ENCODE measurements at places on chromosomes 16 and 17.

GRCh38 chr17:57605675-57606105 is 139.4 kb downstream of the CCDC182 start:
- peaks cover 22% of the 10 kb centered on the region for H3K4me1 ChIP-seq
- H3K27me3 ChIP-seq: no peaks in the 10 kb centered on the region
- no peaks in the 10 kb centered on the region for H3K36me3 ChIP-seq
- no peak overlapping the region for H3K4me3 ChIP-seq
- no peak for DNase-seq
- no peak overlapping the region for H3K27ac ChIP-seq

DNA sequence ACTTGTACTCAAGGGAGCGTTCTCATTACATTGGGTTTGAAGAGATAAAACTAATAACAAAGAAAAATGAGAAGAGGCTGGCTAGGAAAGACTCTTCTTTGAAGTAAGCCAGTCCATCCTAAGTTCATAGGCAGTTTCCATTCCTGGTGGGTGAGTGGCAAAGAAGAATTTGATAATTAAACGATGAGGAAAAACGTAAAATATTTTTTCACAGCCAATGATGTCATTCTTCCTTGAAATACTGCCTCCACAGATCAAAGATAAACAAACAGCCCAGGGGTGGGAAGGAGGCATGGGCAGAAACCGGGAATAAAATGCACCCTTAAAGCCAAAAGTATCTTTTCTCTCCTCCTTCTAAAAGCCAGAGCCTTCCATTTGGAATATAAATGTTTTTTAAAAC is 346.6 kb downstream of the PMP22 start:
- no peak for DNase-seq
- H3K27me3 ChIP-seq: no peaks in the 10 kb centered on the region
- H3K36me3 ChIP-seq: no peaks in the 10 kb centered on the region
- H3K27ac ChIP-seq: no peak overlapping the region

DNA sequence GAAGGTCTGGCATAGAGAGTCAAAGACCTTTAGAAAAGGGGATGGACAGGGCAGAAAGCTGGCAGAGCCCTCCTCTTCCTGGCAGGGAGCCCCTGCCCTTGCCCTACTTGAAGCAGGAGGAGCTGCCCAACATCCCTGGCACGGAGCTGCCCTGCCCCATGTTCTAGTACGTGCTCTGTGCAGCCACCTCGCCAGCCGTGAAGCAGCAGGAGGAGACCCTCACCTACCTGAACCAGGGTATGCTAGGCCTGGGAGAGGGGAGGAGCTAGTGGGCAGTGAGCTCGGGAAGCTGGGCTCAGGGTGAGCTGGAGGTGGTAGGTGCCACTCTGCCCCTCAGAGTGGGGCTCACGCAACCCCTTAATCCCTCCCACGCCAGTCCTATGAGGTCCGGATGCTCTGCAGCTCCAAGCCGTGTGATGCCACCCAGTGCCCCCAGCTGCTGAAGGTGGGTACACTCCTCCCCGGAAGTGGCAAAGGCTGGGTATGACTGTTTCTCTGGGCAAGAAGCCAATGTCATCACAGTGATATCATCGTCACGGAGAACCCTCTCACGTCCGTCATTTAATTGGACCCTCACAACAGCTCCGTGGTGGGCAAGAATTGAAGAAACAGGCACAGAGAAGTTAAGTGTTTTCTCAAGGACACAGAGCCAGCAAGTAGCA is 12.7 kb upstream of the STAC2 start:
- H3K36me3 ChIP-seq: no peaks in the 10 kb centered on the region
- no peaks in the 10 kb centered on the region for H3K27me3 ChIP-seq
- no peak for DNase-seq
- H3K4me1 ChIP-seq: peaks cover 5% of the 10 kb centered on the region

- no peak overlapping the region for H3K4me3 ChIP-seq
- DNase-seq: peak; percentile 29
- H3K4me1 ChIP-seq: no peaks in the 10 kb centered on the region
- H3K27ac ChIP-seq: no peak overlapping the region
Observed at GRCh38 chr17:42700586-42701289, 18.4 kb downstream of the CNTNAP1 start.

- peaks cover 14% of the 10 kb centered on the region for H3K36me3 ChIP-seq
- no peak for DNase-seq
- no peaks in the 10 kb centered on the region for H3K4me1 ChIP-seq
- H3K4me3 ChIP-seq: no peak overlapping the region
Observed at GRCh38 chr16:54282928-54283724, 3.5 kb downstream of the IRX3 start.

GRCh38 chr17:14826358-14826757 is 438.8 kb downstream of the PMP22 start:
- H3K36me3 ChIP-seq: no peaks in the 10 kb centered on the region
- no peaks in the 10 kb centered on the region for H3K4me1 ChIP-seq
- no peaks in the 10 kb centered on the region for H3K27me3 ChIP-seq

GRCh38 chr16:12802048-12802447 is 1.6 kb downstream of the CPPED1 start:
- H3K4me3 ChIP-seq: no peak overlapping the region
- DNase-seq: no peak
- no peaks in the 10 kb centered on the region for H3K36me3 ChIP-seq
- H3K27ac ChIP-seq: peak overlapping the region; percentile 59

GRCh38 chr17:78358538-78359320 is 1.1 kb downstream of the SOCS3 start:
- H3K27ac ChIP-seq: peak overlapping the region; percentile 89
- peak overlapping the region; percentile 63 for H3K4me3 ChIP-seq
- H3K4me1 ChIP-seq: no peaks in the 10 kb centered on the region
- H3K27me3 ChIP-seq: no peaks in the 10 kb centered on the region

GRCh38 chr17:80873307-80873951 is 118.2 kb upstream of the CHMP6 start:
- DNase-seq: no peak
- H3K4me3 ChIP-seq: no peak overlapping the region
- H3K27me3 ChIP-seq: no peaks in the 10 kb centered on the region
- peaks cover 31% of the 10 kb centered on the region for H3K36me3 ChIP-seq
- H3K27ac ChIP-seq: no peak overlapping the region

DNA sequence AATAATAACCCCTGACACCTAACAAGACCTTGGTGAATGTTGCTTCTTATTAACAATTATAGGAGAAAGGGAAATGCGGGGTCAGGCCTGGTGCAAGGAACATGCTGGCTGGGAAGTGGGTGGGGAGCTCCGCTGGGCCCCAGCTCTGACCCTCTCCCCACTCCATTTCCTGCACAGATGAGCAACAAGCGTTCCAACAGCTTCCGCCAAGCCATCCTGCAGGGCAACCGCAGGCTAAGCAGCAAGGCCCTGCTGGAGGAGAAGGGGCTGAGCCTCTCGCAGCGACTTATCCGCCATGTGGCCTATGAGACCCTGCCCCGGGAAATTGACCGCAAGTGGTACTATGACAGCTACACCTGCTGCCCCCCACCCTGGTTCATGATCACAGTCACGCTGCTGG is 23.0 kb downstream of the RHBDL3 start:
- H3K27me3 ChIP-seq: peaks cover 22% of the 10 kb centered on the region
- no peak for DNase-seq
- no peaks in the 10 kb centered on the region for H3K36me3 ChIP-seq
- no peak overlapping the region for H3K4me3 ChIP-seq

- H3K36me3 ChIP-seq: no peaks in the 10 kb centered on the region
- no peaks in the 10 kb centered on the region for H3K4me1 ChIP-seq
- no peak for DNase-seq
- H3K27ac ChIP-seq: no peak overlapping the region
- H3K4me3 ChIP-seq: no peak overlapping the region
Observed at GRCh38 chr17:68343976-68344375, 52.7 kb downstream of the ARSG start.

GRCh38 chr16:14538604-14539003 is 91.5 kb downstream of the PARN start:
- no peak overlapping the region for H3K27ac ChIP-seq
- no peak overlapping the region for H3K4me3 ChIP-seq
- DNase-seq: no peak
- peaks cover 13% of the 10 kb centered on the region for H3K36me3 ChIP-seq
- H3K27me3 ChIP-seq: no peaks in the 10 kb centered on the region
- no peaks in the 10 kb centered on the region for H3K4me1 ChIP-seq

- no peaks in the 10 kb centered on the region for H3K36me3 ChIP-seq
- H3K4me1 ChIP-seq: no peaks in the 10 kb centered on the region
- no peak overlapping the region for H3K4me3 ChIP-seq
- no peak overlapping the region for H3K27ac ChIP-seq
- H3K27me3 ChIP-seq: no peaks in the 10 kb centered on the region
Observed at GRCh38 chr17:29713626-29714025, 90.9 kb upstream of the CORO6 start.

DNA sequence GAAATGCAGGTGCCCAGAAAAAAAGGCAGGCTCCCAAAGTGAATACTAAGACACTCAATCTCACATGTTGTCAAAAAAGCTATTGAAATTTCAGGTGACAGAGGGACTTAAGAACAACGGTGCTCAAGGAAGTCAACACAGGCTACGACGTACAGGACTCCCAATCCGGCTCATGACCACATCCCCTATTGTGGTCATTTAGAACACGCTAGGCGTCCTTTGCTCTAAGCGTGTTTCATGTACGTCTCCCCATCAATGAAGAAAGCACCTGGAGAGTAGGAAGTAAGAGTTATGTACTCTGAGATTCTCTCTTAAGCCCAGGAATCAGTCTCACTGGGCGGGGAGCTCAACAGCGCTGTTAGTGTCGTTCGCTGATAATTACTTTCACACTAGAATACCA is 94.1 kb downstream of the MRM3 start:
- H3K27ac ChIP-seq: no peak overlapping the region
- H3K4me1 ChIP-seq: peaks cover 34% of the 10 kb centered on the region
- no peaks in the 10 kb centered on the region for H3K27me3 ChIP-seq
- H3K36me3 ChIP-seq: no peaks in the 10 kb centered on the region
- H3K4me3 ChIP-seq: no peak overlapping the region
- DNase-seq: no peak

DNA sequence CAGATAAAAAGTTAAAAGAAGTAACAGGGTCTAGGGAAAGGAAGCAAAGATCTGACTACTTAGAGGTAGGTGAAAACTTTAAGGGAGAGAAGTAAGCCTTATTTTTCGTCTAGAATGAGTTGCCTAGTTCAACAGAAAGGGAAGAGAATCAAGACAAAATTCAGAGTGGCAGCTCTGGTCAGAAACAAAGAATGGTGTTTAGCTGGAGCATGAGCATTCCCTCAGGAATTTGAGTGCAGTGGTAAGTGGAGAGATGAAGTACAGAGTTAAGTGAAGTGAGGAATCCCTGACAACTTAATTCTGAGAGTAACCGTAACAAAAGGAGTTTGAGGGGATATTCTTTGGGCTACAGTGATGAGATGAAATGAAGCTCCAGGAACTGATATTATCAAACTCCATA is 11.5 kb downstream of the SMG6 start:
- no peaks in the 10 kb centered on the region for H3K4me1 ChIP-seq
- H3K27ac ChIP-seq: no peak overlapping the region
- no peak for DNase-seq
- H3K36me3 ChIP-seq: peaks cover 42% of the 10 kb centered on the region

- peaks cover 10% of the 10 kb centered on the region for H3K36me3 ChIP-seq
- H3K27me3 ChIP-seq: no peaks in the 10 kb centered on the region
- no peak overlapping the region for H3K4me3 ChIP-seq
Observed at GRCh38 chr17:66185862-66186261, 6.1 kb downstream of the CEP112 start.

DNA sequence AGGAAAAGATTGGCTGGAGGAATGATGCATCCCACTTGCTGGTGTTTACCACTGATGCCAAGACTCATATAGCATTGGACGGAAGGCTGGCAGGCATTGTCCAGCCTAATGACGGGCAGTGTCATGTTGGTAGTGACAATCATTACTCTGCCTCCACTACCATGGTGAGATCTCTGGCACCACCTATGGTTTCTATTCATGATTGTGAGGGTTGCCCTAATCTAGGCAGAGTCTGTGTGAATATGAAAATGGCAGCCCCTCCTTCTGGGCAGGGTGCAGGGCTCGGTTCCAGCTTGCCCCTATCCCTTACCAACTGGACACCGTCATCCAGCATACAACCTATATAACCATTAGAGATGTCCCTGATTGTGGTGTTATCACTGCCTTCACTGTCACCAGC is 33.4 kb downstream of the ITGB3 start:
- DNase-seq: no peak
- H3K27ac ChIP-seq: peak overlapping the region; percentile 43
- no peaks in the 10 kb centered on the region for H3K27me3 ChIP-seq
- H3K4me3 ChIP-seq: no peak overlapping the region

DNA sequence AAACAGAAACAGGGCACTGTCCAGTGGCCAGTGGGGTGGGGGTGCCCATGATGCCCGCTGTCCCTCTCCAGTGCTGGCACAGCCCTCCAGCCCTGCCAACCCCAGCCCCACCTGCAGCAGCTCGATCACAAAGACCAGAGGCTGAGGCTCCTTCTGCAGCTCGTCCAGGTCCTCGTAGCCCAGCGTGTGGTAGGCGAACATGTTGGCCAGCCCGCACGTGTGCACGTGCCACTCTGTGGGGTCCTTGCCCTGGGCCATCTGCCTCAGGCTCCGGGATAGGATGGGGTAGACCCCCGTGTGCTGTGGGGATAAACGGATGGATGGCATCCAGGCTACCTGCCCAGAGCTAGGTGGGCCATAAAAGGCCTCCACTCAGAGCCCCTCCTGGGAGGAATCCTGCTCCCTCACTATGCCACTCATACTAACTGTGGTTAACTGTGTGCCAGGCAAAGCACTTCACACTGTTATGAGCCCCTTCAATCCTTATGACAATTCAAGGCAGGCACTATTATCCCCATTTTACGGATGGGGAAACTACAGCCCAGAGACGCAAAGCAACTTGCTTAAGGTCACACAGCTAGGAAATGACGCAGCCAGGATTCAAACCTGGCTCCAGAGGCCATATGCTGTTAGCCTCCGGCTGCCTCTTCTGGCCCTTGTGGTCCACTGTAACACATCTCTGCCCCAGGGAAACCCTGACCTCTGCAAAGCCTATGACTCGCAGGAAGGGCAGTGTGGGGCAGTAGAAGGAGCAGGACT is 6.5 kb downstream of the AIPL1 start:
- no peaks in the 10 kb centered on the region for H3K27me3 ChIP-seq
- no peaks in the 10 kb centered on the region for H3K36me3 ChIP-seq
- DNase-seq: no peak
- no peak overlapping the region for H3K4me3 ChIP-seq
- H3K4me1 ChIP-seq: no peaks in the 10 kb centered on the region

DNA sequence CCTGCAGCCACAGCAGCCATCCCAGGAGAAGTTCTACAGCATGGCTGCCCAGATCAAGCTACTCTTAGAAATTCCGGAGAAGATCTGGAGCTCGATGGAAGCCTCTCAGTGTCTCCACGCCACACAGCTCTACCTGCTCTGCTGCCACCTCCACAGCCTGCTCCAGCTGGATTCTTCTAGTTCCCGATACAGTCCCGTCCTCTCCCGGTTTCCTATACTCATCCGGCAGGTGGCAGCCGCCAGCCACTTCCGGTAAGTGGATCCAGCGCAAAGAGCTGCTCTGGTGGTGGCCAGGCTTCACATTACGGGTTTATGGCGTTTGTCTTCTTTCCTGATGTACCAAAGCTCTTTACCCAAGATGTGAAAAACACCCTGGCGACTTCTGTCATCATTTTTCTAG is 3.6 kb downstream of the COG1 start:
- H3K27me3 ChIP-seq: no peaks in the 10 kb centered on the region
- H3K4me3 ChIP-seq: no peak overlapping the region
- peak; percentile 65 for DNase-seq
- peaks cover 12% of the 10 kb centered on the region for H3K4me1 ChIP-seq
- peaks cover 48% of the 10 kb centered on the region for H3K36me3 ChIP-seq
- H3K27ac ChIP-seq: no peak overlapping the region
